ENCODE measurements at places on chromosomes 1 and 21. TPM values are rescaled to one million over a fixed set of nuclear protein-coding genes. Genes with fewer than 3 reads are reported as not detected.

FCGR3A gene
- 0.29 TPM for total RNA-seq

TNFRSF14 gene
- 1.8 TPM for total RNA-seq

KANK4 gene
- total RNA-seq = not detected

SELL gene
- 0.51 TPM for total RNA-seq

B4GALT2 gene
- 76.2 TPM for total RNA-seq

FCGR2B gene
- 3.1 TPM for total RNA-seq

PTGER3 gene
- total RNA-seq = 33.3 TPM

KCNA3 gene
- not detected for total RNA-seq

G0S2 gene
- total RNA-seq = 37.4 TPM

CLCA2 gene
- total RNA-seq = not detected
